Activated CD8-positive, alpha-beta memory T cell treated with anti-CD3 and anti-CD28 coated beads, Interleukin-2, amount 10 ng/mL, durations not matched to agents 7 days and 5 days (primary cell): ENCODE measurements at places on chromosomes 7 and 10. TPM values are rescaled to one million over a fixed set of nuclear protein-coding genes. Genes with fewer than 3 reads are reported as not detected.

The FOXP2 gene
- not detected for total RNA-seq

The CYP2C19 gene
- not detected for total RNA-seq

The SPDYE6 gene
- not detected for total RNA-seq

The AKR1C8 gene
- 0.14 TPM for total RNA-seq

The SPDYE2B gene
- not detected for total RNA-seq
